ENCODE measurements at places on chromosomes 16 and 17.
A peak's percentile ranks its signal among the peaks of the same experiment; 100 is the strongest.

DNA sequence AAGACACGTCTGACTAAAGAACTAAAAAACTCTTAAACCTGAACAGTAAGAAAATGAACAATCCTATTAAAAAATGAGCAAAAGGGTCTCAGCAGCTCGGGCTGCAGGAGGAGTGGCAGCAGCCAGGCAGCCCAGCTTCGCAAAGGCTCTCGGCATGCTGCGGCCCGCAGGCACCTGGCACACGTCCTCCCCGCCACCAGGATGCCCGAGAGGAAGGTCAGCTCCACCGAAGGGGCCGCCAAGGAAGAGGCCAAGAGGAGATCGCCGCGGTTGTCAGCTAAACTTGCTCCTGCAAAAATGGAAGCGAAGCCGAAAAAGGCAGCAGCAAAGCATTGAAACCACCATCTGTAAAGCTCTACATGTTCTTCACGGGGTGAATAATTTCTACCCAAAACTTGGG, 173.5 kb downstream of the BCAS3 start:
- no peak for DNase-seq

GRCh38 chr17:2837147-2837561, 40.9 kb downstream of the RAP1GAP2 start:
- peak; percentile 34 for DNase-seq

- DNase-seq = no peak
Measured at GRCh38 chr16:47392081-47392480, 68.8 kb downstream of the ITFG1 start.

- no peak for DNase-seq
Measured at GRCh38 chr17:69350911-69351310, 24.0 kb upstream of the ABCA5 start.

DNA sequence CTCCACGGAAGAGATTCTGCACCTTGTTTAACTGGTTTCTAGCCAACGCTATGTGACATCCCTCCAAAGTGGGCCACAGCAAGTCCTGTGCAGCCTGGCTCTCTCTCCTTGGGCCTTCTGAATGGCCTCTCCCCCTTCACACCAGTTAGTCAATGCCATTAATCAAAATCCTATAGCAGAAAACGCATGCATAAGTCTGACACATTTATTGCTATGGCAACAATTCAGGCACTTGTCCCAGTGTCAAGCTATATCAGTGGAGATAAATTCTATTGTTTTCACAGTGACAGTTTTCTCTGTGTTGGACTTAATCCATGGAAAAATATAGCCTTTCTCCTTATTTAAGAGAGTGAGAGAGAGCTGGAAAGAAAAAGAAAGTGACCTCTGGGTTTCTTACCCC, 87.2 kb upstream of the TOX3 start:
- DNase-seq = no peak

- no peak for DNase-seq
Measured at GRCh38 chr16:9016824-9017223, 53.1 kb upstream of the USP7 start.

Measured in activated CD4-positive, alpha-beta T cell treated with anti-CD3 and anti-CD28 coated beads, Interleukin-2, amount 50 U/mL, for 1 hour (primary cell).